ENCODE measurements at places on chromosomes 6 and 20.

GRCh38 chr6:71476872-71477271, 188.3 kb downstream of the OGFRL1 start:
- DNase-seq, result no peak

GRCh38 chr6:144335914-144336313, 50.8 kb downstream of the UTRN start:
- no peak for DNase-seq

DNA sequence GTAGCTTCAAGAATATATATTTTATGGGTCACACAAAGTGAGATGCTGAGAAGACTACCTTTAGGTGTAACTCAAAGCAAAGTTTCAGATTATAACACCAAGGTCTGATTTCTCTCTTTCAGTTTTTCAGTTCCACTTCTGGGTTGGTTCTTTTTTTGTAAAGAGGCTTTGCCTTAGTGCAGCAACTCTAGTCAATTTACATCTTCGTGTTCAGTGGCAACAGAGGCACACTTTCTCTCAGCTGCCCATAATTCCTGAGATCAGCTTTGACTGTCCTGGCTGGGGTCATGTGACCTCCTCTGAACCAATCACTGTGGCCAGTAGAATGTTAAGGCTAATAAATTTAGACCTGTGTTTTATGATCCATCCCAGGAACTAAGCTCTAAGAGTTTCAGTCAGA, 120.2 kb downstream of the TINAG start:
- no peak for DNase-seq

DNA sequence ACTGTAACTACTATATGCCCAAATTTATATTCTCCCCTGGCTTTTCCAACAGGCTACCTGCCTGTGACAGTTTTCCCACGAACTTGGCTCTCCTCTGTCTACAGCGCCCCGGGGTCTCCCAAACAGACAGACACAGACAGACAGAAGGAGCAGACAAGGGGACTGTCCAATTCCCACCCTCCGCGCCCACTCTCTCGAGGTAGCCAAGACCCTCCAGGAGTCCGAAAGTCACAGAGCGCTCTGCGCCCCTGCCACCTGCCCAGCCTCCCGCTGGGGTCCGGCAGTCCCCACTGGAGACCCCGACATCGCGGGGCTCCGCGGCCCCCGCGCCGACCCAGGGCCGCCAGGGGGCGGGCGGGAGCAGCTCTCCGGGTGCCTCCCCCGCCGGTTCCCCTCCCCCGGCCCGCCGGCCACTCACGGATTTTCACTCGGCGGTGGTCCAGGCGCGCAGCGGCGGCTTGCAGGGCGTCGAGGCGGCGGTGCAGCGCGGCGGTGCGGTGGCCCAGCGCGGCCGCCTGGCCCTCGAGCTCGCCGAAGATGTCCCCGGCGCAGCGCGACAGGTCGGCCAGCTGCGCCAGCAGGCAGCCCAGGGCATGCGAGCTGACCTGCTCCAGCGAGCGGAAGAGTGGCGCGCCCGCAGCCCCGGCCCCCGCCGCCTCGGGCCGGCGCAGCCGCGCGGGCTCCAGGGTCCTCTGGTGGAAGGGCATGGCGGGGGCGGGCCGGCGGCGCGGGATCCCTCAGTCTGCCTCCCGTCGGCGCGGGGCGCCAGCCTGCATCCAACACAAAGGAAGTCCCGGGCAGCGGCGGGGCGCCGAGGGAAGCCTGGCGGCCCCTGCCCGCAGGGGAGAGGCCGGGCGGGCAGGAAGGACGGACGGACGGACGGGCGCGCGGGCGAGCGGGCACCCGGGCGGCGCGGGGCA, 81.3 kb upstream of the CCDC28A start:
- peak; percentile 61 for DNase-seq

GRCh38 chr6:118709859-118710350, 58.5 kb upstream of the CEP85L start:
- DNase-seq, result no peak
